HuH-7 (cell line): ENCODE measurements at places on chromosomes 2 and 18.

DNA sequence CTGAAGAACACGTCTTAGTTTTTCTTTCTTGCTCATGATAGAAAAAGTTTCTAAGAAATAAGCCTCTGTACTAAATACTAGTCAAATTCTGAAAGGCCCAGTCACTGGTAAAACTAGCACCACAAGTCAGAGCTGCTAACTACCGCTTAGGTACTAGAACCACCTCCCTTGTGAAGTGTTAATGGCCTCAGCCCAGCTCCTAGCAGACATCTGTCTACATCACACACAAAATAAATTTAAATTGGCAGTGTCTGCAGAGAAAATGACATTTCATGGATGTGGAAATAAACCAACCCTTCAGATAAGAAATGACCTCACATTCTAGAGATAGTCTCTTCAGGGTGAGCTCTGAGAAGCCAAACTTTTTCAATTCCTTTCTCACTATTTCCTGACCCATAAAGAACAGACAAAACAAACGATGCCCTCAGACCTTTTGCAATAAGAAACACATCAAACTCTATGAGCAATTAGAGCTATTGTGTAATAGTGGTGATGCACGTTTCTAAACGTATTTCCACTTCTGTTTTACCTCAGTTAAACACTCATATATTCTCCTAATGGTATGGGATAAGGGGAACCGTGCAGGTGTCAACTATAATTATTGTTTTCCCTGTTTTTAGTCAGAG lies 70.3 kb upstream of the DSG1 start:
- no peak for DNase-seq

DNA sequence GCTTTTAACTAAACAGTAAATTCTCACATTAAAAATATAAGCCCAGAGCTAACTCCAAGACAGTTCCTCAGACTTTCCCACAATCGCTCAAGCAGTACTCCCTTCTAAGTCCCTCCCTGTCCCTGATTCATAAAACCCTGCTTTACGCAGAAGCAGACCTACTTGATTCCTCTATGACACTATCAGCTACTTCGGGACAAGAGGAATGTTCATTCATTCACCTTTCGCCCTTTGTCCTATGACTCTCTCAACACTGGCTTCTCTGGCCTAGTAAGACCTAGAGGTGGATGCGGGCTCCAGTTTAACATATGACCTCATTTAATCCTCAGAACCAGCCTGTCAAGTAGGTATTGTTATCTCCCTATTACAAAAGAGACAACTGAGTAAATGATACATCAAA lies 10.2 kb downstream of the LPIN2 start:
- DNase-seq = no peak

DNA sequence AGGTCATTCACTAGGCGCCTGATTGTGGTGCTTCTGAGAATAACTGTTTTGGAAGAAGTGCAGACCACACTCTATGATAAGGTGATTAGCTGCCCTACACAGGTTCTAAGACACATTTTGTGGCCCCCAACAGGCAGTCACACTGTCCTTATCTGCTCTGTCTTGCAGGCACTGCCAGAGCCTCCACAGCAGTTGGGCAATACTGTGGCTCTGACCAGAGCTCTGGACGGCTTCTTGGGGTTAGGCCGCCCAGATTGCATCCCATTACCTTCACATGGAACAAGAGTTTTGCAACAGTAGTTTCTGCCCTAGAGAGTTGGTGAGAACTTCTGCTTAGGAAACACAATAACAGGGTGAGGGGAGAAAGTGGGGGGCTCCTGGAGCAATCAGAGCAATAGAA lies 22.7 kb downstream of the RUFY4 start:
- no peak for DNase-seq

- DNase-seq = no peak
Observed at GRCh38 chr18:60082790-60083189, 183.0 kb downstream of the PMAIP1 start.

DNA sequence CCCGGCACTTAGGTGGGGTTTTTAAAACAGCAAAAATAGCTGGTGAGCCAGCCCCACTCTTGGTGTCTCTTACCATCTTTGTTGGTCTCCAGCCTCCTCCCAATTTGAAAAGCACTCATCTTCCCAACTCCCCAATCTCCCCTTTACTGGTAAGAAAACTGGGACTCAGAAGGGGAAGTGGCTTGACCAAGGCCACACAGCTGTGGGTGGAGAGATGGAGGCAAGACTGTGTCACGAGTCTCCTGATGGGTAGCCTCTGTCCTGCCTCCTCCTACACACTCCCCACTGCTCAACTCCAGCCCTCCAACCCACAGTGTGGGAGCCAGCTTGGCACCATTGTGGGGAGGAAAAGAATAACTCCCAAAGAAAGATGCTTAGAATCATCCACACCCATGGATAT lies 140.4 kb downstream of the SMAD2 start:
- no peak for DNase-seq

DNA sequence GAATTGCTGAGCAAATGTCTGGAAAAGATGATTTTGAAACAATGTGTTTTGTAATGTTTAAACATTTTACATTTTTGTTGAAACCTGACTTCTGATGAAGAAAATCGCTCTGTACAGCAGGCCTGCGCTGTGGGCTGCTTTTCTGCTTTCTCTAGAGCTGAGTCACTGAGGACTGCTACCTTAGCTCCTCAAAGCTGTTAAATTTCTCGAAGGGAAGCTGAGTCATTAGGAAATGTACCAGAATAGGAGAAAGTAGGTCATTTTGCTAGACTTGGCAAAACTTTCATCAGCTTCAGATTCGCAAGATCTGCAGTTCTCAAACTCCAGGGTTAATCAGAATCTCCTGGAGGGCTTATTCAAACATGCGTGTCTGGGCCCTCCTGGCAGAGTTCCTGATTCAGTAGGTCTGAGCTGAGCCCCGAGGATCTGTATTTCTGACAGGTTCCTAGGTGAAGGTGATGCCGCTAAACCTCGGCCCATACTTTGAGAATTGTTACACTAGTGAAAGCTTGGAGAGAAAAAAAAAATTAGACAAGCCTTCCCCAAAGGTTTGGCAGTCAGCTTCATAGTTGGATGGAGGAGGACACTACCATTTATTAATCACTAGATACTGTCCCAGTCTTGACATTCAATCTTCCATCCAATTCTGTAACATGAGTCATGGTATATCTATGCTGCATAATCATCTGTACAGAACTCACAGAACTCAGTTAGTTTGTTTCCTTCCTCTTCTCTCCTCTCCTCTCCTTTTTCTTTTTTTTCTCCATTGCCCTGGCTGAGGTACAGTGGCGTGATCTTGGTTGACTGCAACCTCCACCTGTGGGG lies 297.6 kb downstream of the PARD3B start:
- DNase-seq = no peak

DNA sequence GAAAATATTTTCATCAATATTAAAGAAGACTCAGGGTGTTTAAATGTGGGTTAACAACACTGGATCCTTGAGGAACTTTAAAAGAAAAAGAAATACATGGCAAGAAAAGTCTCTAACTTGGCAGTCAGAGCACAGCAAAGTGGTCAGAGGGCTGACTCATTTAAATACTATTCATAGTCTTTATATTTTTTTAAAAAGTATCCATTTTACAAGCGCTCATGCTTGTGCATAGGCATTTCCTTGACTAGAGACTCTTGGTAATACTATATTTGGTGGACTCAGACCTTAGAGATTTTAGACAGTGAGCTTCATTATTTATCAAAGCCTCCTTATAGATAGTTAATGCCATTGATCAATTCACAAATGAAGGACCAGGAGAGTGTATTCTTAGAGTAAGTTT lies 110.2 kb downstream of the ABCA12 start:
- no peak for DNase-seq

GRCh38 chr2:151325581-151326095 lies 31.8 kb upstream of the TNFAIP6 start:
- no peak for DNase-seq

DNA sequence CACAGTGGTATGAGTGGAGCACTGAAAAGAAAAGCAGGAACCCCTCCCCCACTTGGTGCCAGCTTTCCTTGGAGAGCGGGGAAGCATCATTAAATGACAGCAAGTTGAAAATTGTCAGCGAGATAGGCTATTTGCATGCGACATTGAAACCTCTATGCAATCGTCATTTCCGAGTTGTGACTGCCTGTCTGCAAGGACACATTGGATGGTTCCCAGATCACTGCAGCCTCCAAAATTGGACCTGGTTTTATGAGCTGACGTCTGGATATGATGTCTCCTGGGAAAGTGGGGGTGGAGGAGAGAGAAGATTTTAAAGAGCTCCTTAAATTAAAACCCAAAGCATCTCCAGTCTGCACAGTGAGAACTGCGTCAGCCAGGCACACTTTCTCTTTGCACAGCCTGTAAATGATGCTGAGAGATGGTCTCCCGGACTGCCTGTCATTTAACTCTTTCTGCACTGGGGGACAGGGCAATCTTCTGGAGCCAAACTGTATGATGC lies 57.8 kb upstream of the KIF5C start:
- DNase-seq = no peak

DNA sequence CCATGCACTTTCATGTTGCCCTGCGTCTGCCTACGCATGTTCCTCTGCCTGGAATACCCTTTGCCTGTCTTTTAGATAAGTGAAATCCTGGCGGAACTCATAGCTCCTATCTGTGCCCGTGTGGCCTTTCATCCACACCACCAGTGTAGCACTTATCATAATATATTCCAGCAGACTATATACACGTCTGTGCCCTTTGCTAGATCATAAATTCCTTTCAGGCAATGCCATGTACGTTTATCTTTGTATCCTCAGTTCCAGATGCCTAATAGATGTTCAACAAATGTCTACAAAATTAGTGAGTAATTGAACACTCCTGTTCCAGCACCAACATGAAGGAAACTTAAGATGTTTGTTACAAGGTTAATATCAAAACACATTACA lies 106.9 kb downstream of the COLEC12 start:
- DNase-seq = no peak

DNA sequence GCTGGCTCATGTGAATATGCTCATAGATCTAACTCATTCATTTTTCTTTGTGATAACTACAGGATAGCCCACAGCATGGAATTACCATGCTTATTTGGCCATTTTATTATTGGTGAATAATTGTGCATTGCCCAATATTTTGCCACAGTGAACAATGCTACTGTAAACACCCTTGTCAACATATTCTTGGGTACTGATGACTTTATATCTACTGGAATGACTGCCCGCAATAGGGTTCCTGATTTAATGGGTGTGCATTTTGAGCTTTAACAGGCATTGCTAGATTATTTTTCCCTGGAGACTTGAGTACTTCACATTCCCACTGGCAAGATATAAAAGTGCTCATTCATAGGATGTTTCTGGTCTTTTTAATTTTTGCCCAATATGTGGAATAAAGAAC lies 42.7 kb upstream of the EVA1A start:
- no peak for DNase-seq
